ENCODE measurements at places on chromosomes 5 and 9. TPM values are rescaled to one million over a fixed set of nuclear protein-coding genes. Genes with fewer than 3 reads are reported as not detected.

DNA sequence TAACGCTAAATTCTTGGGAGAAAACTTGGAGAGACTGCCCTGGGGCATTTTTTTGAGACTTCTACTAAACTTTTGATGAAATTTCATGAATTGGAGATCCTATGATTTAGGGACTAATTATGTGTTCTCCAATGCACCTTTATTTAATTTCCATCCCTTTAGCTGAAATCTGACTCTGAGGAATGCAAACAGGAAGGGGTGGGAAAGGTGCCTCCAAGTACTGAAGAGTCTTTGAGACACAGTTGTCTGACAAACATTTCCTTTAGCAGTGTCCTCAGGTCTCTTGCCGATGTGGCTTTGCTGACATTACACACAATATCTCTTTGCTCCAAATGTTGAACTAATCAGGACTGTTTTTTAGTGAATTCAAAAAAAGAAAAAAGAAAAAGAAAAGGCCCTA lies 76.9 kb downstream of the LIX1 start:
- DNase-seq = no peak

GRCh38 chr5:132825033-132825833 lies 5.2 kb downstream of the SHROOM1 start:
- no peak for DNase-seq

Gene INSL6
- total RNA-seq = not detected

Gene ARID3C
- total RNA-seq = not detected

Gene PKD2L2
- total RNA-seq = not detected

- no peak for DNase-seq
Observed at GRCh38 chr5:78633700-78634099, 14.9 kb downstream of the LHFPL2 start.

- no peak for DNase-seq
Observed at GRCh38 chr9:109110329-109111021, 9.3 kb downstream of the TMEM245 start.
